Activated CD8-positive, alpha-beta memory T cell treated with anti-CD3 and anti-CD28 coated beads for 1 hour (primary cell): ENCODE measurements at places on chromosomes 6 and 20.

DNA sequence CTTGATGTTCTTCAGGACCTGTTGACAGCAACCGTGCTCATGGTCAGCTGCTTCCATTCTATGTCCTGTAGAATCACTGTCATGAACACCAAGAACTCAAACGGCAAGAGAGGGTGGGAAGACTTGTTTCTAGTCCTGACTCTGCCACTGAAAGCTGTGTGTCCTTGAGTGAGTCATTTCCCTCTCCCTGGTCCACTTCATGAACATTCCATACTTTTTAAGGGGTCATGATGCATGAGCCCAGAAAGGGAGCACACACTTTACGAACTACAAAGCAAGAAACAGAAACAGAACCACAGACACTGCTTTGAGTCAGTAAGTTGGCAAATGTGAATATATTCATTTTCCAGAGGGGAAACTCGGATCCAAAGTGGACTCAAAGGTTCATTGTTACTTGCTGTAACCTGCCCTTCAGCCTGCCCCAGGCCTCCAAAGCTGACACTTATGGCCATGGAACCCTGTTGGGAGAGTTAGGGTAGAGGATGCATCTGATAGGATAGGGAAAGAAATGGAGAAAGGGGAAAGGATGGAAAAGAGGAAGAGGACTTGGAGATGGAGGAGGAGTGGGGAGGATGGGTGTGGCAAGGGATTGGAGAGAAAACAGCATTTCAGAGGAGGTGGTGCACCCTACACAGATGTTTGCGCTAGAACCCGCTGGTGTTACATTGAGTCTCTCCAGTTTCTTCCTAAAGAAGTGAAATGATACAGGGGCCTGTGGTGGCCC, 129.8 kb downstream of the FOXO3 start:
- DNase-seq: no peak

- no peak for DNase-seq
These were observed 15.1 kb upstream of the DEF6 start for GRCh38 chr6:35282472-35282871.

- no peak for DNase-seq
These were observed 302.6 kb downstream of the TSHZ2 start for GRCh38 chr20:53274807-53275206.

DNA sequence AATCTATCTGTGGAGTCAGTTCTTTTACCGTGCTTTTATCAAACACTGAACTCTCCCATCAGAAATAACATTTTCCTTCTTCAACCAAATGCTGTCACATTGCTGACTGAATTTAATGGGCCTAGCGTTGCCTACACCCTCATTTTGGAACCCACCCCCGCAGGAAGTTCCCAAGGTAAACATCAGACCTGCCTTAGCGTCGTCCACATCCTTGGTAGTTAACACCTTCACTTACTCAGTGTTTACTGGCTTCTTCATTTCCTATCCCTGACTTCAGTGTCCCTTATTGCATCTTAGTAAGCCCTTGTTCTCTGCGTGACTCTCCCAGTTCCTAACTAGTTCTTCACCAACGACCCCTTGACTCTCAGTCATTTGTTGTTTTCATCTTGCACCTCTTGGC, 491.4 kb upstream of the SOX4 start:
- no peak for DNase-seq

DNA sequence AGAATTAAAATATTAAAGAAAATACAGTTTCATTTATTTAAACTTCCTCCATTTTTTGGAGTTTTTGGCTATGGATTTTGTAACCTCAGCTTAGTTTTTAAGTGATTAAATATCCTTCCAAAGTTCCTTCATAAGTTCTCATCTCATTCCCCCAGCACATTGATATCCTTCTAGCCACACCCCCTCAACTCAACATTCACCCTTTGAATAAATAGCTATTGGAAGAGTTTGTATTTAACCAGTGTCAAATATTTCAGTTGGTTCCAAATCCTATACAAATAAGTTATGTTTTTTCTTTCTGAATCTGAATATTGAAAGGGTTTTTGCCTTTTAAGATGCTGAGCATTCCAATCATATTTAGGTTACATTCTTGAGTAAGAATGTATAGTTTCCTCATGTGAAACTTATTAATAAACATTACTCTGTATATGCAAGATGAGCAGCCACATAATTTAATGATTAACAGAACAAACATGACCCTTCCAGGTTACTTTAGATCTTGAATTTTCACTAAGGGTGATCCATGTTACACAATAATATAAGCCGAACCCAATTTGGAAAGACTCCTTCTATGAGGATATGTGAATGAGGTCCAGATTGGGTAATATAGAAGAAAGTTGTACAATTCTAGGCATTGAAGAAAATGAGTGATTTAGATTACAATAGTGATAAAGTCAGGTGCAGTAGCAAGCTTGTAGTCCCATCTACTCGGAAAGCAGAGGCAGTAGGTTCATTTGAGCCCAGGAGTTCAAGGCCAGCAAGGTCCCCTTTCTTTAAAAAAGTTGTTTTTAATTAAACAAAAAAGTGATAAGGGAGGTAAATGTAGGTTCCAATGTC, 13.6 kb downstream of the GLYATL3 start:
- no peak for DNase-seq

DNA sequence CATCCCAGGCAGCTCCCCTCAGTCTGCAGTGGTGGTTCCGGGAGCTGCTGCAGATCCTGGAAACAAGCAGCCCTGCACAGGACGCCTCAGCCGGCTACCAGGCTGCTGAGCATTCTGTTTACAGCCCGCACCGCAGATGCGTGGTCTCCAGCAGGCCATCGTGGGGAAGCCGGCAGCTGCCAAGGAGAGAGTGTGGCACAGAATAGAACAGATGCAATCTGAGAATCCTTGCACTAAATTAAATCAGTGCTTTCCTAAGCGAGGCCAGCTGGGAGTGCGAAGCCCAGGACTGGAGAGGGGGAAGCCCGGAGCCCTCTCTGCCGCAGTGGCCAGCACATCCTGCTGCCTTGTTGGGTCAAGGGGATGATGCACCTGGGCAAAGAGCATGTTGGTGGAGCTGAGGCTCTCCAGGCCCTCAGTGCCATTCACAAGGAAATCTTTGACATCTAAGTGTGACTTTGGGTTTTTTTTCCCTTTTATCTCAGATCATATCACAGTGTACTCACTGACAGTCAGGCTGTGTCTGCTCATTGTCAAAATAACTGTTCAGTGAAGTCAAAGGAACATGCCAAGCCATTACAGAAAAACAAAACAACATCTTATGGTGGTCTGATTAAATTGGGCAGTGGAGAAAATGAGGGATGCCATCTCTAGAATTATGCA, 118.1 kb downstream of the SYNDIG1 start:
- DNase-seq: no peak

DNA sequence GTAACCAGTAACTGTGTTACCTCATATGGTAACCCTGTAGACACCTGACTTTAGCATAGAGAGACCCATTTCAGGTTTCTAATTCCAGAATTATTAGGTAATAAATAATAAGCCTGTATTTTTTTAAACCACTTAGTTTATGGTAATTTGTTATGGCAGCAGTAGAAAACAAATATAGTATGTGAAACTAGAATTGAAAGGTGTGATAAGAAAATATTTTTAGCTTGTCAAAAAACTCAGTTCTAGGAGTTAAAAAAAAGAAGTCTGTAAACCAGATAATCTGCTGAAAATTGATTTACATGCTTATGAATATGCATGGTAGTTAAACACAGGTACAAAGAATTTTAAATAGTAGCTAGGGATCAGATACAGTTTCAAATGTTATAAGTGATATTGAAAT, 695.0 kb upstream of the GJE1 start:
- no peak for DNase-seq

DNA sequence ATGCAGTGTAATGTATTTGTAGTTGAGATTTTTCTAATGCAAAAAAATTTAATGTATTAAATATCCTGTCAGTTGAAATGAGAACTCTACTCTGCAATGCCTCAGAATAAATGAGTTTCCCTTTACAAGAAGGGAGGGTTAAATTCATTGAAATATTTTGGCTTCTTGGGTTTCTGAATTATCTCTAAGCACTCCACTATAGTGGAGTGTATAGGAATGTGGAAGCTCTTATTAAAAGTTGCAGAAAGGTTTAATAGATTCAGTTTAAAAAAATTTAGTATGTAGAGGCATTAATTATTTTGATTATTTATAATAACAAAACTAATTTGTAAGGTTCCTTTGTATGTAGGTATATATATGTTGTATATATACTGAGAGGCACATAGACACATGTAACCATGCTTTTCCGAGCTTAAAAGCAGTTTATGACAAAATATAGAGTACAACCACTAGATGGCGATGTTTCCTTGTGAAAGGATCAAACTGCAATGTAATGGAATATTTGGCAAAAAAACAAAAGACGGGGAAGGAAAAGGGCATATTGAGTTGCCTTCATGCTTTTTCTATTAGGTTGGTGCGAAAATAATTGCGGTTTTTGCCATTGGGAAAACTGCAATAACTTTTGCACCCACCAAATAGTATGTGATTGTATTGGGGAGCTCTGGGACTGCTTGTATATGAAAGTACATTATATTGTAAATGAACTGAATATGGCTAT, 144.2 kb downstream of the MYO6 start:
- DNase-seq: no peak

DNA sequence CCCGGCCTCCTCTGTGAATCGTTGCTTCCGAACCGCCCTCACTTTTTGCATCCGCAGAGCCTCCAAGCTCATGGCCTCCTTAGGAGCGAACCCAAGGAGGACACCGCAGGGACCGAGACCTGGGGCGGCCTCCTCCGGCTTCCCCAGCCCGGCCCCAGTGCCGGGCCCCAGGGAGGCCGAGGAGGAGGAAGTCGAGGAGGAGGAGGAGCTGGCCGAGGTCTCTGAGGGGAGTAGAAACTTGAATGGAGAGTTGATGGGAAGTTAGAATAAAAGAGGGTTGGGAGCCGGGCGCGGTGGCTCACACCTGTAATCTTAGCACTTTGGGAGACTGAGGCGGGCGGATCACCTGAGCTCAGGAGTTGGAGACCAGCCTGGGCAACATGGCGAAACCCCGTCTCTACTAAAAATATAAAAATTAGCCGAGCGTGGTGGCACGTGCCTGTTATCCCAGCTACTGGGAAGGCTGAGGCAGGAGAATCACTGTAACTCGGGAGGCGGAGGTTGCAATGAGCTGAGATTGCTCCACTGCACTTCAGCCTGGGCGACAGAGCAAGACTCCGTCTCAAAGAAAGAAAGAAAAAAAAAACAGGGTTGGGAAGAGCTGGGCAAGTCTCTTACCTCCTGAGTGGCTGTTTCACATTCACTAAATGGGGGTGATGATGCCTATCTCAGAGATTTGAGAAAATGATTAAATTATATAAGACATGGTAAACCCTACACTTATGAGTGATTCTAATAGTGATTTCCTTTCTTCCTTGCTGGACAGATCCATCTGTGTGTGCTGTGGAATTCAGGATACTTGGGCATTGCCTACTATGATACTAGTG, 805 bp downstream of the MSH5 start:
- DNase-seq: no peak

- DNase-seq: no peak
These were observed 20.1 kb downstream of the CDKAL1 start for GRCh38 chr6:20554326-20554725.

- DNase-seq: no peak
These were observed 367.7 kb downstream of the ARHGAP18 start for GRCh38 chr6:129342243-129342642.

DNA sequence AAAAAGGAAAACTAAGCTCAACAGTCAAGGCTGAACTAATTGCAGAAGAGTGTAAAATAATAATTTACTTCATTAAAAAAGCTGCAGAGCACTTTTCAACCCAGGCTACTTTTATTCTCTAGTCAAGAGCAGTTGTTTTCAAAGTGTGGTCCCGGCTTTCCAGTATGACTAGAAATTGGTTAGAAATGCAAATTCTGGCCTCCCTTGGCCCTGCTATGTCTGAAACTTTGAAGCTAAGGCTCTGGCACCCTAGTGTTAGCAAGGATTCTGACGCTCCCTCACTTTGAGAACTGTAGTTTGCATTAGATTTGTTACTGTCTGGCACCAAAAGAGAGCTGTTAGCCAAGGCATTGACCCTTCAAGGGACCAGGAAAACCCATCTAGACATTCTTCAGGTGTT, 9.5 kb upstream of the NXT1 start:
- DNase-seq: no peak

DNA sequence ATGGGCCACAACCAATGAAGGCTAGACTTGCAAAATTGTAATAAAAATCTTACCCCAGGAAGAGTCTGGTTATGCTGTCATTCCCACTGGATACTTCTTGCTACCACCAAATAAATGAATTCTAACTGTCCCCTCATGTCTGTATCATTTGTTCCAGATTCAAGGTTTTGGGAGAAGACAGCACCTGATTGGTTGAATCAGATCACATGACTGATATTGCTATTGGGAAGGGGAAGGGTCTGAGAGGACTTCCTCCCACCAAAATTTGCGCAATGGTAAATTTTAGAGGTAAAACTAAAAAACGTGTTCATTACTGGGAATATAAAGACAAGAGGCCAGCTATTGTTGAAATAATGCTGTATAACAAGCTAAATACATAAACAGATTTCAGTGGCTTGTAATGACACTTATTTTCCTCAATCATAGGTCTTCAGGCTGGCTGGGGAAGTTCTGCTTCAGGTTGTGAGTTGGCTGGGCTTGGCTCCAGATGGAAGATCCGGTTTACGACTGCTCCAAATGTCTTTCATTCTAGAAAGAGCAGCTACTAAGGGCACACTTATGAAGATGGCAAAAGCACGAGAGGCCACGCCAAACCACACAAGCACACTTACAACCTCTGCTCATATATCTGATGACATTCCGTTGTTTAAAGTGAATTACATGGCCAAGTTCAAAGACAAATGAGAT, 27.1 kb upstream of the TASP1 start:
- DNase-seq: no peak

GRCh38 chr6:149846321-149846720, 17.8 kb downstream of the LRP11 start:
- no peak for DNase-seq

- no peak for DNase-seq
These were observed 902 bp downstream of the SLC29A1 start for GRCh38 chr6:44224029-44224964.

- DNase-seq: no peak
These were observed 296.7 kb downstream of the CDH26 start for GRCh38 chr20:60254901-60255411.

GRCh38 chr6:44569931-44570385, 182.5 kb downstream of the CDC5L start:
- no peak for DNase-seq

DNA sequence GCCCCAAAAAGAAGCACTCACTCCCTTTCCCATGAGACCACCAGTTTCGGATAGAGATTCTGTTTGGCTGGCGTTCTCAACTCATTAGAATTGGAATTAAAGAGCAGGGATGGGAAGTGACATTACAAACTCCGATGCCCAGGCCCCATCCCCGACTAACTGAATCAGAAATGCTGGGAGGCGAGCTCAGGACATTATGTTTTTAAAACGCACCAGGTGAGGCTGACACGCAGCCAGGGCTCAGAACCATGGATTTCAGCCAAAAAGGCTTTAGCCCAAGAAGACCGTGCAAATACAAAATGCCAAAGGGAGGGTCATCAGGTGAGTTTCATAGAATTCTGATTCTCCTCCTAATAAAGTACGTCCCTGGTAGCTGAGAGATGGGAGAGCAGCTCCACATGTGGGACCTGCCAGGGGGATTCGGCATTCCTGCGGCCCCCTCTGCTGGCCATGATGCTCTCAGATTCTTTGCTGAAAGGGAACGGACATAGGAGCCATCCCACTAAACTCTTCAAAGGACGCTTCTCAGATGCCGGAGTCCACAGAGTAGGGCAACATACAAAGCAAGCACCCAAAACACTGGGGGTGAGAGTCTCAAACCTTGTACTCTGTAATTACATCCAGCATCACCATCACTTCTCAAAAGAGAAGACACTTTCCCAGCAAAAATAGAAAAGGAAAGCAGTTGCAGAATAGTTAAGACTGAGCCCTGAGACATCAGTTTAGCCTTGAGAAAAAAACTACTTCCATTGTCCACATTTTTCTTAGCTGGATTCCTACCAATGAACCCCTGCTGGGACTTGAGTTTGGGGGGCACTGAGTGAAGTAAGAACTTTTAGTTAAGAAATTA, 205.2 kb downstream of the BMP7 start:
- no peak for DNase-seq
